Osteoblast (primary cell): ENCODE measurements at places on chromosomes 7 and 10. TPM values are rescaled to one million over a fixed set of nuclear protein-coding genes. Genes with fewer than 3 reads are reported as not detected.

- DNase-seq, result no peak
These were observed 17.7 kb upstream of the EXOC4 start for GRCh38 chr7:133234961-133235875.

GRCh38 chr7:50634378-50634777, 69.2 kb upstream of the DDC start:
- no peak for DNase-seq

GRCh38 chr7:74575083-74575784, 82.3 kb upstream of the GTF2I start:
- DNase-seq, result peak; percentile 68

CYP2E1 gene
- total RNA-seq, result 1.5 and 1.8 TPM in 2 replicates

- no peak for DNase-seq
These were observed 148.1 kb downstream of the ITGA8 start for GRCh38 chr10:15571575-15571974.

DNA sequence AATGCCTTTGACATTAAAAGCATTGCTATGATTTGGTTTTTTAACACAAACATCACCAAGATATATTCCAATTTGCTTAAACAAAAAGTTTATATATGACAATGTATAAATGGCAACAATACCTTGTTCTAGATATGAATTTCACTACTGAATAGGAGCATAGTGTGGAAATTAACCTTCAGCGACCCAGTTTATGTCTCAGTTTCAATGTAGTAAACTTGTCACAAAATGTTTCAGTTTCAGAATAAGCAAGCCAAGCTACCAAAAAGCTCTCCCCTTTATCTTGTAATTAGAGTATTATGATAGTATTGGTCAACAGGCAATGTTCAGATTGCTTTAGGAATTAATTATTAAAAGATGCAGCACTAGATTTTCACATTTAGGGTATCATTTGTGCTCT, 99.6 kb upstream of the PCDH15 start:
- no peak for DNase-seq

EVX1 gene
- not detected in 2 replicates for total RNA-seq

GRCh38 chr7:35025369-35025870, 11.9 kb downstream of the DPY19L1 start:
- DNase-seq, result no peak

NKX1-2 gene
- not detected in 2 replicates for total RNA-seq

KIFBP gene
- total RNA-seq, result 30.8 and 35.4 TPM in 2 replicates
